Central memory CD4-positive, alpha-beta T cell (primary cell): ENCODE measurements at places on chromosomes 2 and 18.

GRCh38 chr2:197700960-197701359 is 4.2 kb upstream of the MARS2 start:
- no peak for DNase-seq

- DNase-seq = no peak
Measured at GRCh38 chr2:195677884-195678283, 20.9 kb downstream of the SLC39A10 start.

DNA sequence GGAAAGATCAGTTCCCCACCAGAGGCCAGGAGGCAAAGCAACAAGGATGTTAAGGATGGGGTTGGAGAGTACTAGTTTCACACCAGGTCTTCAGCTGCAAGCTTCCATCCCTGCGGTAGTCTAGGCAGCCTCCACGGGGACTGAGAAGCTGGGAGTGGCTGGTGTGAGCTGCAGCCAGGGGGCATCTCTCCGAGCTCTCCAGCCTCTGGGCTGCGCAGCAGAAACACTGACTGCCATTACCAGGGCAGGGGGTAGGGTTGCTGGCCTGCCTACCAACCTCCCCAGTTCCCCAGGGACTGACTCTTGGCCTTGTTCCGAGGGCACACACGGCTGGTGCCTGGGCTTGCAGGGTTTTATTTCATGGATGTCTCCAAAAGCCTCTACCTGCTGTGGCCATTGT is 15.9 kb downstream of the GATA6 start:
- DNase-seq = no peak

DNA sequence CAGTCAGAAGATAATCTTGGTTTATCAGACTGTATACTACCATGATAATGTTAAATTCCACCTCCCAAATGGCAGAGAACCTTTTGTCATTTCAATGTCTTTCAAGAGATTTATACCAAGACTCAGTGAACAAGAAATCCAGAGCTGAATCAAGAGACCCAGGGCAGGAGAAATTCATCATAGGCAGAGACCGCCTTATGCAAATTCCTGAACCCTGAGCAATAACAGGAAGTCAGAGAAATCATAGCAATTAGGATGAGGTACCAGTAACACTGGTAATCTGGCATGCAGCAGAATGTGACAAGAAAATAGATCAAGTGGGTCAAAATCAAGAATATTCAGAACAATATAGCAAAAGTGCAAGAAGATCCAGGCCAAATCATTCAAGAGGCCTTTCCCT is 412.4 kb upstream of the LRATD1 start:
- DNase-seq = no peak

- DNase-seq = no peak
Measured at GRCh38 chr2:45452866-45453265, 158.2 kb downstream of the SRBD1 start.

GRCh38 chr18:73766910-73767515 is 380.6 kb downstream of the FBXO15 start:
- DNase-seq = no peak

GRCh38 chr2:112767693-112768330 is 3.4 kb upstream of the CKAP2L start:
- no peak for DNase-seq

GRCh38 chr2:15259356-15259756 is 301.8 kb downstream of the NBAS start:
- no peak for DNase-seq

DNA sequence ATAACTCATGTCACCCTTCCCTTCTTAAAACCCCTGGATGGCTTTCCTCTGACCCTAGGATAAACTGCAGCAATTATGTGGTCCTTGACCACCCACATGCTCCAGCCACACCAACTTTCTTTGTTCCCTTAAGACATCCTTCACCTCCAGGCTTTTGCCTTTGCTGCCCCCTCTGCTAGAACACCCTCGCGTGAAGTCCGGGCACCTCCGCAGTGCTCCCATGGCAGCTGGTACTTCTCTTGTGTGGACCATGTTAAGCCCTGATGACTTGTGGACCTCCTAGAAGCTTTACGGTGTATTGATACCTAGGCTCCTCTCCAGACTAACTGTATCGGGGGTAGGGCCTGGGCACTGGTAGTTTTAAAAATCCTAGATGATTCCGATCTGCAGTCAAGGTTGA is 824 bp upstream of the ABHD1 start:
- DNase-seq = no peak

- no peak for DNase-seq
Measured at GRCh38 chr2:32189011-32189410, 23.3 kb downstream of the SLC30A6 start.

GRCh38 chr2:10407432-10407831 is 40.7 kb downstream of the ODC1 start:
- no peak for DNase-seq

GRCh38 chr2:1747065-1747941 is 3.0 kb upstream of the PXDN start:
- DNase-seq = no peak

- no peak for DNase-seq
Measured at GRCh38 chr2:30938196-30938595, 130.9 kb upstream of the CAPN13 start.

- no peak for DNase-seq
Measured at GRCh38 chr2:191657977-191658376, 20.0 kb upstream of the NABP1 start.
